ENCODE measurements at places on chromosomes 11 and 22.

GRCh38 chr22:42184852-42185251 lies 54.2 kb upstream of the CYP2D6 start:
- no peak for DNase-seq

DNA sequence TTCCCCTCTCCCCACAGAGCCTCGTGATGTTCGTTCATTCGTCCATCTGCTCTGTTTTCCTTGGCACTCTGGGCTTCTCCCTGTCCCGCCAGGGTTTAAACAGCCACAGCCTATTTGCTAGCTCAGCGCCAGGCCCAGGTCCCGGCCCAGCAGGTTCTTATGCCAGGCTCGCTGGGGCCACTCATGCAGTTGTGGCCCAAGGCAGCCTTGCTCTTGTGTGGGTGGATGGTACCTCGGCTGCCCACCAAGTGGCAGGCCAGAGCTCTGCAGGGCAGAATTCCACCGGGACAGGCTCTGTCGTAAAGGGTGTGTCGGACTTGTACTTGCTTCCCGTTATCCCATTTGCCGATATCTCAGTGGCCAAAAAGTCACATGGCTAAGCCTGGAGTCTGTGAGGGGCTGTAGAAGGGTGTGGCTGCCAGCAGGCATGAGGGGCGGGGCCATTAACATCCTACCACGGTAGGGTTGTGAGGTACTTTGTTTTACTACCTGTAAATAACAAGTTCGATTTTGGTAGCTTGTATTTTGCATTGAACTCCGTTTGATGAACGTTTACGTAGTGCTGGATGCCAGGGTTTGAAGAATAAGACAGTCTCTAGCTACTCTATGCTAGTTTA lies 7.9 kb downstream of the FAM118A start:
- no peak for DNase-seq

DNA sequence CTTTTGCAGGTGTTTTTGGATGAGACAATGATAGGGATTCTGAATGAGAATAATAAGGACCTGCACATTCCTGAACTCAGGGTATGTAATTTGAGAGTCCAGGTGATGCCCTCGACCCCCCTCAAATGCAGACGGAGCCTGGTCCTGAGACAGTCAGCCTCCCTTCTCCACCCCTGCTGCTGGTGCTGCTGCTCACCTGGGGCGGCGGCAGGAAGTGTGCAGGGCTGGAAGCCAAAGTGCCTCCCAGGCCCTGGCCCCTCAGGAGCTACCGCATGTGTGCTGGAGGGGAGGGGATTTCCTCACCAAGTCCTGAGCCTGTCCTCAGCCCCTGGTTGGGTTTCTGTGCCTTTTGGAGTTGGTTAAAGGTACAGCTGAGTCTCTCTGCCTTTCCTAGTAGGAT lies 19.0 kb upstream of the GLB1L2 start:
- no peak for DNase-seq

DNA sequence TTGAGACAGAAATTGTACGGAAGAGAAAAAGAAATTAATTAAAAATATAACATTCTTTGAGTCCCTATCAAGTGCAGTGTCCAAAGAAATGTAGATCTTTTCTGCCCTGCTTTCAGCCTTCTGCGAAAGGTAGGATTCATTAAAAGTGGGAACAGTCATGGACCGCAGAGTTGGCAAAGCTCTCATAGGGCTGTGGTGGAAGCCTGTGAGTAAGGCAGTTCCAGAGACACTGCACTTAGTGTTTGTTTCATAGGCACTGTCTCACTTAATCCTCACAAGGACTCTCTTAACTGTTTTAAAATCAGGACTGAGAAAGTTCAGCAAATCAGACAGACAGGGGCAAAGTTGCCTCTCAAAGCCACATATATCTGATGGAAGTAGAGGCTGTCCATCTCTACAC lies 5.5 kb downstream of the MRGPRX2 start:
- DNase-seq: no peak

DNA sequence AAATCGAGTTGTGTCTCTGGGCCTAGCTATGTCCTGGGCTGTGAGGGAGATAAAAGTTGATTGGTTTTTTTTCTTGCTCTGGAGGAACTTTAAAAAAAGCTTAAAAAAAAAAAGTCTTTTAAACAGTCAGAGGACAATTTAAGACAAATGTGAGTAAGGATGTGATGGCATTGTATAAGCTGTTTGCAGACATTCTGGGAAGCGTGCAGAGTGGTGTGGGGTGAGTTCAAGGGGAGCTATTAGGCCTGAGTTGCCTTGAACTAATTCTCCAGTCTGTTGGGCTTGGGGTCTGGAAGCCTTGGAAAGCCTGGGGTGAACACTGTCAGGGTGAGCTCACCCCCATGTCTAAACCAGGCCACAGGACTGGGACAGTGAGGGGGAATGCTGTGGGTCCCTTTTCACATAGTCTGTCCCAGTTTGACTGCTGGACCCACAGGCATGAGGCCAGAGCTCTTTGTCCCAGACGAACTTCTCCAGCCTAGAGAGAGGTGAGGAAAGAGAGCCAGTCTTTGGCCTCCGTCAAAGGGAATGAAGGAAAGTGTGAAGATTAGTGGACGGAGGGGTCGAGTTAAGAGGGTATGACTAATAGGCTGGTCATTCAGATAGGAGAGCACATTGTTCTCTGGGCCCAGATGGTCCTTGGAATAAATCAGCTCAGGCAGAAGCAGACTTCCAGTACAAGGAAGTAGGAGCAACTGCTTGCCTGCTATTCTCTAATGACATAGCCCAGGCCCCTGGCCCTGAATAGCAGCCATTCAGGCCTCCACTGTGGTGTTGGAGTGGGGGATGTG lies 76.4 kb upstream of the NNMT start:
- no peak for DNase-seq

- DNase-seq: no peak
These were observed 43.2 kb upstream of the FADD start for GRCh38 chr11:70159627-70160570.

GRCh38 chr11:91966368-91966767 lies 258.2 kb upstream of the FAT3 start:
- DNase-seq: no peak

- no peak for DNase-seq
These were observed 16.8 kb upstream of the MSANTD2 start for GRCh38 chr11:124817036-124817435.

DNA sequence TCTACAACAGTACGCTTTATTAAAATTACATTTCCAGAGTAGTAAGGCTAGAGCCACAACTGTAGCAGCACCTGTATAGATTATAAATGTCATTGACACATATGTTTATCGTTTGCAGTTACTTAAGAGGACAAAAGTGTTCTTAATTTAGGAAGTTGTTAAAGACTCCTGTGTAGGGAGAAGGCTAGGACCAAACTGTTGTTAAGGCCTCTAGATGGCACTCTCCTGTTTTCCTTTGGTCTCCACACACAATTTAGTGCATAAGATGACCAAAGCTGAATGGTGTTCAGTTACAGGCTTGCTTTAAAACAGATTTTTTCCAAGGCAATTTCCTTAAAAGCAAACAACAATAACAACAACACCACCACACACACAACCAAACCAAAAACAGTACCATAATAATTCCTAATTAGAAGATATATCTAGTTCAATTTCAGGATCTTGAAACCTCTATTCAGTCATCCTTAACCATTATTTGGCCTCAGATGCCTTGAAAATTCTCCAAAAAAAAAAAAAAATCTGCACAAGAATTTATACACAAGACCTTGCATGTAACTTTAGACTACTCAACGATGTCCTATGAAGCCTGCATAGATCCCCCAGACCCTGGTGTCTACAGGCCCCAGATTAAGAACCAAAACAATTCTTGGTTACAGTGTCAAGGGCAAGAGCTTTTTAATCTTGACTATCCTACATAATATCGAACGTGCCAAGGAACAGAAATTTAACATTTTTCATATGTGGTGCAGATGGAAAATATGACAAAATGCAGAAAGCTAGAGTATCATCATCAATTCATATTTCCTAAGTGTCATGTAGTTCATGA lies 42.6 kb upstream of the APOA1 start:
- peak; percentile 72 for DNase-seq

- no peak for DNase-seq
These were observed 18.4 kb downstream of the PHF21A start for GRCh38 chr11:46102843-46103242.

GRCh38 chr22:39315389-39315788 lies 4.0 kb downstream of the RPL3 start:
- no peak for DNase-seq

DNA sequence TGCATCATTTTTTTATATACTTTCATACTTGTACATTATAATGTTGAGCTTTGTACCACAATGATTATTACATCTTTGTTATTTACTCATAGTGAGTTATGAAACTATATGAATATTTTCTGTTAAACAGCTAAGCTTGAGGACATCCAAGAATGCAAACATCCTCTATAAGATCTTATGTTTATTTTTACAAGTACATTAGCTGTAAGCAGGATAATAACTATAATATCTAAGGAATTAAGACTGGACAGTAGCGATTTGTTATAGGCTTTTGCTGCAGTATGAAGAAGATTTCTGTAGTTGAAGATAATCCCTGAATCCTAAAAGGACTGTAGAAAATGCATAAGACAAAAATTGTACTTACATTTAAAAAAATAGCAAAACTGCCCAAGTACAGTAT lies 176.0 kb downstream of the METTL15 start:
- no peak for DNase-seq

- DNase-seq: no peak
These were observed 72.9 kb downstream of the KIRREL3 start for GRCh38 chr11:126927623-126928022.

DNA sequence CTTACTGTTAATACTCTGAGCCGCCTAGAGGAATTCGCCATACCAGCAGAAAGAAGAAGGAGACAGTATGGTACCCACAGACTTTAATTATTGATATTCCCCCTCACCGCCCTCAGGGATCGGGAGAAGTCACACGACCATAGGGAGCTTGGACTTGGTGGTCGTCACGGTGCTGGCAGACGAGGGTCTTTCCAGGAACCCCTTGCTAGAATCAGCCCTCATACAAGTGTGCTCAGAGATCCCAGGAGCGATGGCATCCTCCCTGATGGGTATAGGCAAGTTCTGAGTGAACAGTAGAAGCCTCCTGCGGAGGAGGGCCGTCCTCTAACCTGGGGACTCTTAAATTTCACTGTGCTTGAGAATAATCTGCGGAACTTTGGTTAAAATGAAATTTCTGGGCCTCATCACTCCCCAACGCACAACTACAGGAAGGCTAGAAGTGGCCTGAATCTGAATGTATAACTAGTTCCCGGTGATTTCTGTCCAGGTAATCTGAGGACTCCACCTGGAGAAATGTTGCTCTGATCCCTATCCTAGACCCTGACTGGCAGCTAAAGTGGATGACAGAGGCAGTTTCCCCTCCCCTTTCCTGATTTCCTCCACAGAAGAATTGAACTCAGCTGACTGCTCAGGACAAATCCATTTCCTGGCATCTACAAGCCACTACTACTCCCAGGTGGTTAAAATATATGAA lies 4.5 kb downstream of the VSIG2 start:
- DNase-seq: no peak

DNA sequence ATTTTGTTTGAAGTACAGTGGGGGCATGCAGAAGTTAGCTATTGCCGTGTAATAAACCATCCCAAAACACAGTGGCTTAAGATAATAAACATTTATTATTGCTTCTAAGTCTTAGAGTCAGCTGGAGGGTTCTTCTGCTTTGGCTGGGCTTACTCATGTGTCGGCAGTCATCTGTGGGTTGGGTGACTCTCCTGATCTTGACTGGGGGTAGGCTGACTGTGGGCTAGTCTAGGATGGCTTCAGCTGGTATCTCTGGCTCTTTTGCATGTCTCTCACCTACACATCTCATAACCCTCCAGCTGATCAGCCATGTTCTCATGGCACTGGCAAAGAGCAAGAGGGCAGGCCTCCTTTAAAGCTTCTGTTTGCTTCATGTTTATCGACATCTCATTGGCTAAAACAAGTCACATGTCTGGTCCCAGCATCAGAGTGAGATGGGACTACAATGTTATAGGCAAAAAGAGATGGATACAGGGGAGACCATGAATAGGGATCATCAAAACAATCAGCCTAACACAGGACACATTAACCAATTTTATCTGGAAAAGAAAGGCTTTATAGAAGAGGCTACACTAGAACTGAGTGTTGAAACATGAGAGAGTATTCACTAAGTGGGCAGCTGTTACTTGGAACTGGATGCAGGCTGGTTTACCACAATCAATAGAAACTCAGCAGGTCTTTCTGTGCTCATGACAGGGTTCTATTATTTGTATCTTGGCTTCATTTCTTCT lies 5.1 kb downstream of the LRRC51 start:
- DNase-seq: no peak

GRCh38 chr11:117820071-117820470 lies 4.5 kb downstream of the FXYD2 start:
- no peak for DNase-seq

DNA sequence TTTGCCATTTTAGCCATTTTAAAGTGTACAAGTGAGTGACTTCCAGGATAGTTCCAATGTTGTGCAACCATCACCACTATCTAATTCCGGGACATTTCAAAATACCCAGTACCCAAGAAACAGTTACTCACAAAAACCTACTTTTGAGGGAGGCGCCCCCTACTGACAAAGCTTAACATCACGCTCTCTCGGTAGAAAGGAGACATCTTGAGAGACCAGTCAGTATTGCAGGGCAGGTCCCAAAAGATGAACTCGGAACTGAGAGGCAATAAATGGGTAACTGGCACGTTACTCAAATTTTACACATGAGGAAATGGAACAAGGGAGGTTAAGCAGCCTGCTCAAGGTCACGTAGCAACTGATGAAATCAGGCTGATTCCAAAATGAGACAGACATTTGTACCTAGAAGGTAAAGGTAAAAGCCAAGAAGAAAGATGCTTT lies 50.0 kb upstream of the POU2AF1 start:
- peak; percentile 54 for DNase-seq

- no peak for DNase-seq
These were observed 908.5 kb upstream of the RAG2 start for GRCh38 chr11:37506531-37506930.

- DNase-seq: no peak
These were observed 249.1 kb downstream of the CTTN start for GRCh38 chr11:70647188-70648166.

GRCh38 chr11:44574610-44575287 lies 9.3 kb downstream of the CD82 start:
- DNase-seq: peak; percentile 54

DNA sequence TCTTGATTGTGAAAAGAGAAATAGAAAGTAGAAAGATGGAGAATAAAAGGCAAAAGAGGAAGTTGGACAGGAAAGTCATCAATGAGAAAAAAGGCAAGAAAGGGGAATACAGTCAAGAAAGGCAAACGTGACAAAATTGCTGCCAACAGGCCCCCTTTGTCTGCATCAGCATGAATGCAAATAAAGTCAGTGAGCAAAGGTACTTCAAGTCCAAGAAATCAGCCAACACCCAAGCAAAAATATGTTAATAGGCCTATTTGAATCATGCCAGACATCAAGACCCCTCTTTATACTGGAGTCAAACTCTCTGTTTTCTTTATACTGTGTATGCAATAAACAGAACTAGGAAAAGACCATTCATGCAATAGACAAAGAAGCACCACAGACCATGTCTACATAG lies 34.3 kb downstream of the GUCY1A2 start:
- no peak for DNase-seq

DNA sequence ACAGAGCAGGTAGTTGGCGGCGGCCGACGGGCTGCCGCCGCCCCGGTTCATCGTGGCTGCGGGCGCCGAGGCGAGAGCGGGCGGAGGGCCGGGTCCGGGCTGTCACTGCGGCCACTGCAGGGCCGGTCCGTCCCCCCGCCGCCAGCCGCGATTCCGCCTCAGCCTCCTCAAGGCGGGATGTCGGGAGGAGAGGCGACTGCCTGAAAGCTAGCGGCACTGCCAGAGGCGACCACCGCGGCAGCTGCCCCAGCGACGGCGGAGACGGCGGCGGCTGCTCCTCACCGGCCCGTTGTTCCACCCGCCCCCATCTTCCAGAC lies 234 bp downstream of the SESN3 start:
- no peak for DNase-seq

- DNase-seq: no peak
These were observed 37.8 kb upstream of the SORL1 start for GRCh38 chr11:121414141-121414913.

Measured in CD4-positive, alpha-beta T cell treated with Interleukin-17A for 1 hour (primary cell).